ENCODE measurements at places on chromosomes 11 and 22. TPM values are rescaled to one million over a fixed set of nuclear protein-coding genes. Genes with fewer than 3 reads are reported as not detected.

VPREB3 gene
- total RNA-seq, result 0.85 TPM

AIFM3 gene
- 4.8 TPM for total RNA-seq

PPP2R1B gene
- total RNA-seq, result 14.1 TPM

UQCR10 gene
- 126 TPM for total RNA-seq

OR2AG1 gene
- total RNA-seq, result not detected

Data from A549 treated with RU486 at 1 μM for 4 hours (cell line).